Natural killer cell treated with Interleukin-12 subunit alpha and Interleukin-12 subunit beta and Interleukin-15 and Interleukin-18, amount 100 ng/mL, for 72 hours (primary cell): ENCODE measurements at places on chromosomes 5 and 9. TPM values are rescaled to one million over a fixed set of nuclear protein-coding genes. Genes with fewer than 3 reads are reported as not detected.

DNA sequence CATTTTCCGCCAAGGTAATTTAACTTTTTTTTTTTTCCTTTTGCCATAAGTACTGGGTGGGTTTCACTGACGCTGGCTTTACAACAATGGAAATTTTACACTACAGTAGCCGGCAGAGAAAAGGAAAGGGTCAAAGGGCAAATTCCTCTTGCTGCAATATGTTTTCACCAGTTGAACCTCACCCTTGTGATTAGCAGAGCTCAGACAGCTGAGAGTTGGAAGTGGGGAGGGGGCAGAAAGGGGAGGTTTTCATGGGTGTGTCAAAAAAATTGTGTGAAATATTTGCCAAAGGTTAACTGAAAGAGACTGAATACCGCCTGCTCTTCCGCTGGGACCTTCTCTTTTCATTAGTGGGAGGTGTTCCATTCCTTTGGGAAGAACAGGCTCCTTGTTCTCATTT is 296.9 kb downstream of the ADAMTS6 start:
- no peak for DNase-seq

The GADD45G gene
- 68.6 TPM for total RNA-seq

The LCN15 gene
- total RNA-seq: not detected

DNA sequence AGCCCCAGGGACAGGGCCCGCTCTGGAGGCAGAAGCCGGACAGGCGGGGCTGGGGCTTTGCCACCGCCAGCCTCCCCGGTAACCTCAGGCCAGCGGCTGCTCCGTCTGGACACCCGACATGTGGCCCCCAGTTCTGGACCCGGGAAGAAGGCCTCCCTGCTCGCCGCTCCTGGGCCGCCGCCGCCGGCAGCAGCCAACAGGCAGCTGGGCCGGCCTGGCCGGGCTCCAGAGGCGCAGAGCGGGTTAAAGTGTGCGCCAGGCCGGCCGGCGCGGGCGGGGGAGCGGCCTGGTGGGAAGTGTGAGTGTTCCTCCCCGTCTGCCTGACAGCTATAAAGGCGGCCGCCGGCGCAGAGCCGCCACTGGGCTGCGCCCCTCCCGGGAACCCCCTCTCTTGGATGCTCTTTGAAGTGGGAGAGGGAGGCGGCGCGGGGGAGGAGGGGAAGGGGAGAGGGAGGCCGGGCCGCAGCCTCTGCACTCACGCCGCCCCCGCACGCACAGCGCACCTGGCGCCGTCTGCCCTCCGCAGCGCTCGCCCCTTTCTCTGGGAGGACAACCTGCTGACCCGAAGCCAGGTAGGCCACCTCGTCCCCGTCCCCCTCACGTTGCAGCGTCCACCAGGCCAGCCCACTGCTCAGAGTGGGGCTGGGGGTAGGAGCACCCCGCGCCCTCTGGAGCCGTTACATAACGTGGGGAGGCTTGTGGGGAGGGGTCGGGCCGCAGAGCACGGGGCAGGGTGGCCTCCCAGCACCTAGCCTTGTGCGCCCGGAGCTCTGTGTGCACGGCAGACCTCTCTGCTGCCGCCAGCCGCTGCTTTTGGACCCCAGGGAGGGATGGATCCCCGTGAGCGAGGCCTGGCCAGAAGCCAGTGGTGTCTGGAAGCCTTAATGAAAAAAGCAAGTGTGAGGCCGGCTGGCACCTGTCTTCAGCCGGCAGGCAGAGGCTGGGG is at the start of gene ADAMTSL2:
TSS of gene ADAMTSL2 (plus strand) at position 359 of the 946 bp plus-strand sequence. CDS start 2,009 bp downstream, outside the sequence.
- DNase-seq: no peak

- DNase-seq: peak; percentile 64
These were observed 61.3 kb upstream of the MEGF10 start for GRCh38 chr5:127229185-127229889.

GRCh38 chr9:127555840-127556820 is 55.9 kb upstream of the STXBP1 start:
- peak; percentile 84 for DNase-seq

DNA sequence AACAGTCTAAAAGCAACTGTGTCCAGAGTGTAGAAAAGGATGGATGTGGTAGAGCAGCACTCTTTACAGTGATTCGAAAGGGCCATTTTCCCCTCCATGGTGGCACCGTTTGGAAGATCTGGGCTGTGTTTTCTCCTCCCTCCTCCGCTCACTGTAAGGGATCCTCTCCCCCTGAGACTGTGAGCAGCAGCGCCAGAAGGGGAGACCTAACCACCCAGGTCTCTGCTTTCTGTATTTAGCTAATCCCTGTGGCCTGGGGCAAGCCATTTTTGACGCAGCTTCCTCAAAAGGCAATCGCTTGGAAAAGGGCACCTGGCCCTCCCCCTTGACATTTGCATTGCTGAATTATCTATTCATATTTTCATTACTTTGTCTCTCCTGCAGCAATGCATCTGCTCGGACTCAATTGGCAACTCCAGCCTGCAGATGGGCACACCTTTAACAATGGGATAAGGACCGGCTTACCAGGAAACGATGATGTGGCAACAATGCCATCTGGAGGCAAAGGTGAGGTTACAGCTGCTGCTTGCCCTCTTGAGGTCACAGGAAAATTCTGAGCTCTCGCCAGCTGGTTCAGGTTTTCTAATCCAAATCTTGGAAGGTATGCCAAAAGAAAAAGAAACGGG is 244.3 kb upstream of the WWC1 start:
- no peak for DNase-seq

- DNase-seq: no peak
These were observed 179.9 kb downstream of the ATPSCKMT start for GRCh38 chr5:10069637-10070313.

The PCDHB12 gene
- not detected for total RNA-seq

DNA sequence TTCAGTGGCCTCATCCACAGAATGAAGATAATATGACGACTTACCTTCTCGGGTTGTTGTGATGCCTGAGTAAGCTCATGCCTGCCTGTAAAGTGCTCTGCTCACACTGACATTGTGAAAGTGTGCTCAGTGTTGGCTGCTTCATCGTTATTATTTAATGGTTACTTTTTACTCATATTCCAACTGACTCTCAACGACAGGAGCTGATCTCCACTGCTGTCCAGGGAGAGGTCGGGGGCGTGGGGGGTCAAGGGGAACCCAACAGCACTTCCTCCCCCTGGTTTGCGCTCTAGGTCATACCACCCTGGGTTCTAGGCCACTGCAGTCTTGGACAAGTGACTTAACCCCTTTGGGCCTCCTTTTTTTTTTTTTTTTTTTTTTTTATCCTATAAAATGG is 52.9 kb upstream of the ANGPTL2 start:
- no peak for DNase-seq

The PCDHB10 gene
- total RNA-seq: not detected

GRCh38 chr9:127919253-127919815 is 2.5 kb upstream of the ST6GALNAC4 start:
- DNase-seq: no peak

DNA sequence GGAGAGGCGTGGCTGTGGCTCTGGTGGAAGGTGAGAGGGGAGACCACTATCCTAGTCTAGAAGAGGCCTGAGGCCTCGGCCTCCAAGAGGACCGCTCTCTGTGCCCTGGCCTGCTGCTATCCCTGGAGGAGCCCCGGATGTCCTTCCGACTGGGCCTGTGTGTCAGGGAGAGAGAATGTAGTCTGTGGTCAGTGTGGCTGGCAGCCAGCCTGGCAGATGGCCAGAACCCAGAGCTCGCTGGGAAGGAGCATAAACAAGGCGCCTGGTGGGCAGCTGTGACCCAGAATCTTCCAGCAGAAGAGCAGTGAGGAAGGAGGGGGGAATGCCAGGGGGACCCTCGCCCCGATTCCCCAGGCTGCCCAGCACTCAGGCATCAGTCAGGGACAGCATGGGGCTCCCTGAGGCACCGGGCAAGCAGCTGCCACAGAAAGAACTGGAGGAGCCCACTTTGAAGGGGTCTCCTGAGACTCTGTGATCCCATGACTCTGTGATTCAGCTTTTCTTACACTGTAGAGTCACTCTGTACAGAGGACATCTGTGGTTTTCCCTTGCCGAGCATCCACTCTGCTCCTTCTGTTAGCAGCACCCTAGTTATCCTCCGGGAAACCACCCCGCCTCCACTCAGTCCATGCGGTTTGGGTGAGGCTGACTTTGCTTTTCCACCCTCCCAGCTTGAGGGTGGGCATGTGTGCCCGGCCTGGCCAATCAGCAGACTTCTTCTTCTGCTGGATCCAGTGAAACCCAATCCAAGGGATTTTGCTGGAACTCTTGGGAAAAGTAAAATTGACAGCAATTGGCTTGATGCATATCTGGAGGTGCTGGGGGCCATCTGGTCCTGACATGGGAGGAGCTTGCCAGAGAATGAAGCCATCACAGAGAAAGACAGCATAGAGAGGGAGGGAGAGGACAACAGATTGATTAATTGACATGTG is 46.2 kb upstream of the PWWP2A start:
- no peak for DNase-seq

GRCh38 chr5:168408561-168409305 is 77.5 kb upstream of the RARS1 start:
- no peak for DNase-seq

DNA sequence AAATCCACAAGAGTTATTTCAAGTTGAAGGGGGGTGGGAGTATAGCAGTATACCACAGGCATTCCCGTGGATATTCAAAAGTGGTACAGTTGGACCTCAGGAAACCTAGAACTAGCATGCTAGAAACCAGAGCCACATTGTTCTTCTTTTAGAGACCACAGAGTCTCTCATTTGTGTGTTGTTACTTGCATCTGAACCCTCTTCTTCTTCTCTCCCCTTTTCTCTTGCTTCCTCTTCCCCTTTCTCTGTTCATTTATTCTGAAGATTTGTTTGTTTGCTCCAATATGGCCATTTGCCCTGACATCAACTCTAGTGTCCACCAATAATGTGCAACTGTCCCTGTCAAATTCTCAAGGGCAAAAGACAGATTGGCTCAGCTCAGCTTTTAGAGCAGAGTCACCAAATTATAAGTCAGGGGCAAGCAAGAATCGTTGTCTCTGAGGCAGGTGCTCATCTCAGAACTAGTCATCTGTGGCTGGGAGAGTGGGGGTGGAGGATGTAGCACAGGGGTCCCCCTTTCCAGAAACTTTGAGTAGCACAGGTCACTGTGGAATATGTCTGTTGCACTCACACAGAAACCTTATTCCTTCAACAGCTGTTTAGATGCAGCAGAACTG is 321.1 kb downstream of the ARRDC3 start:
- DNase-seq: no peak

- no peak for DNase-seq
These were observed 97.1 kb upstream of the APC start for GRCh38 chr5:112640546-112640945.

DNA sequence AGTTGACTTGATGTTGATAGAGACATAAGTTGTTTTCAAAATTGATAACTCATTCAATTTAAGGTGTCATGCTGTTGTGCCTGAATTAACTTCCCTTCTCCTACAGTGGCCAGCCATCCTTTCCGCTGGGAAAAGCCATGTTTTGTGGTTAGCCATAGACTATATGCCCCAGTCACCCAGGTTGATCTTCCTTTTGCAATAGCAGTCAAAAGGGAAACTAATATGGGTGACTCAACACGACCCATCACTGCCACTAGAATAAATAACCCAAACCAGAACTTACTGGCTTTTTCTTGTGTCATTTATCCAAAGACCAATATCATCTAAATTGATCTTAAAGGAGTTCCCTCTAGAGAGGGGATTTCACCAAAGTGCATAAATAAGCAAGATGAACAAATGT is 87.4 kb downstream of the PTCD2 start:
- DNase-seq: no peak

GRCh38 chr9:14372437-14373335 is 58.7 kb upstream of the NFIB start:
- no peak for DNase-seq

GRCh38 chr5:154614595-154614994 is 136.6 kb upstream of the HAND1 start:
- DNase-seq: no peak

GRCh38 chr5:41447650-41448510 is 62.5 kb downstream of the PLCXD3 start:
- no peak for DNase-seq

The PRLR gene
- total RNA-seq: not detected

The SPINK4 gene
- not detected for total RNA-seq

The PHF19 gene
- total RNA-seq: 177 TPM

DNA sequence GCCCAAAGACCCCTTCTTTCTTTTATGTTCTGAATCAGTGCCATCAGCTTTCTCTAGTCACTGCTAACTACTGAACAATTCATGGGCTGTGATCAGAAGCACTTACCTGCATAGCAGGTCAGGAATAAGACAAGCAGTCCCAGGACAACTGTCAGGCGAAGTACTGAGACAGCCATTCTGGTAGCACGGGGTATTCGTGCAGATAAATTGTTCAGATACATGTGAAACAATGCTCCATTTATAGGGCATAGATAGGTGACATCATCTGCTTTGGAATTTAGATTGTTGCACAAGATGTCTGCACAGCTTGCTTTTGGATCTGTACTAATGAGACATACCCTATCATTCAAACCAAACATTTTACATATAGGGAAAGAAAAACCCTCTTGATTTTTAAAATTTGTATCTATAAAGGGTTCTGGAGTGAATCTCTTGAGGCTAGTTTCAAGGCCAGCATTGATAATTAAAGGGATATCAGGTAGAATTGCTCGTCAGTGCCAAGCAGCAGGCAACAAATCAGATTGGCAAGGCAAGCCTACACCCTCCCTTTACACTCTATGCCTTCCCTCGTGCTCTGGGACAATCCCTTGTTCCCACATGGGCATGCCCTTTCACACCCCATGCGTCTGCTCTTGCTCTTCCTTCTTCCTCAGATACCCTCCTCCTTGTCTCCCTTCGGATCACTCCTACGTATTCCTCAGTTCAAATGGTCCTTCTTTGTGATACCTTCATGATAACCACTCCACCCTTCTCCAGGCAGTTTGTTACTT is at the start of gene C5orf46:
TSS of gene C5orf46 (minus strand) at position 213 of the 770 bp plus-strand sequence. CDS start at position 176, 37 bp downstream.
- DNase-seq: no peak

The CBY3 gene
- total RNA-seq: 1.6 TPM

- DNase-seq: no peak
These were observed 73.5 kb downstream of the TRIM36 start for GRCh38 chr5:115096034-115096769.

The SERF1B gene
- 13.0 TPM for total RNA-seq

The BAAT gene
- 0.07 TPM for total RNA-seq

The RELL2 gene
- 8.1 TPM for total RNA-seq

The GPR151 gene
- total RNA-seq: not detected

DNA sequence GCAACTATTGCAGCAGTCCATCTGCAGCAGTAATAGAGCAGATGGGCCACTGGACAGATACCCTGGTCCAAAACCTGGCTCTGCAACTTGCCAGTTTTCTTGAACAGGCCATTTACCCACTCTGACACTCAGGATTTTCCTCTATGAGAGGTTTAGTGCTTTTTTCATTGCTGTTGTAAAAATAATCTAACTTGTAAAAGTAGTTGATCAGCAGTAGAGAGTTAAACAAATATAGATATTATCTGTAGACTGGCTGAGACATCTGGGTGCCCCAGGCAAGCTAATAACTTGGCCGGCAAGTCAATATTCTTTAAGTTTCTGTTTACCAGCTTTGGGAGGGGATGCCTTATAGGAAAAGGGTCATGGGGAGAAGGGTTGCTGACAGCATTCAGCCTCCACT is 4.1 kb downstream of the DAPK1 start:
- no peak for DNase-seq

The CARTPT gene
- total RNA-seq: not detected

- no peak for DNase-seq
These were observed 14.8 kb downstream of the SPTLC1 start for GRCh38 chr9:92100237-92100911.
